Left ventricle myocardium inferior (tissue), 1 donor: ENCODE measurements at places on chromosomes 3 and 15. TPM values are rescaled to one million over a fixed set of nuclear protein-coding genes. Genes with fewer than 3 reads are reported as not detected.

GRCh38 chr15:84654689-84655453, 788 bp upstream of the WDR73 start:
- peak; percentile 81 for DNase-seq

The SCAPER gene
- total RNA-seq, result 42.6 TPM

DNA sequence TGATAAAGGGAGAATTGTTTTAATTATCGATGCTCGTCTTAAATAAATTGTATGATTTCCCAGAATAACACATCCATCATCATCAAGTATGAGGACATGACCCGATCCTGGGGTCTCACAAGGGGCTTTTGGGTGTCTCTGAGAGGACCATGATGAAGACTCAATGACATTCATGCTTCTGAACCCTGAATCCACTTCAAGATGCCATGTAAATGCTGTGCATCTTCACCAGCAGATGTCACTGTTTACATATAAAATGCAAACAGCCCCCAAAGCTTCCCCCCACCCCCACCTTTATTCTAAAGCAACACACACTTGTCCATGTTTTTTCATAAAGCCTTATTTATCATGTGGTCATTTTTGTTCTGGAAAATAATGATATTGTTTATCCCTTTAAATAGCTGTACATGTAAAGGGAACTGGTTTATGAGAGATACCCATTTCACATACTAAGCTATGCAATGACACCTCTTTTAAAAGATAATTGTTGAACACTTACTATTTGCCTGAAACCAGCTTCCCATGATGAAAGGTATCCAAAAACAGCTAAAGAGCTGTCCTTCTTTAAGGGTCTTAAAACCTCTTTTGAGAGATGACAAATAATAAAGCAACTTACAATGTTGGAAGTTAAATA, 69.7 kb upstream of the UBE3A start:
- DNase-seq, result no peak

The ISL2 gene
- total RNA-seq, result not detected

- DNase-seq, result no peak
Observed at GRCh38 chr3:165459111-165459510, 262.9 kb upstream of the SLITRK3 start.

The DNAH12 gene
- 0.16 TPM for total RNA-seq

DNA sequence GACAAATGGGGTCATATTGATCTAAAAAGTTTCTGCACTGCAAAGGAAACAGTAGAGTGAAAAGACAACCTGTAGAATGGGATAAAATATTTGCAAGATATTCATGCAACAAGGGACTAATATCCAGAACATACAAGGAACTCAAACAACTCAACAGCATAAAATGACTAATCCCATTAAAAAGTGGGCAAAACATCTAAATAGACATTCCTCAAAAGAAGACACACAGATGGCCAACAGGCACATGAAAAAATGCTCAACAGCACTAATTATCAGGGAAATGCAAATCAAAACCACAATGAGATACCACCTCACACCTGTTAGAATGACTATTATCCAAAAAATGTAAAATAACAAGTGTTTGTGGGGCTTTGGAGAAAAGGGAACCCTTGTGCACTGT, 8.8 kb downstream of the SLC12A8 start:
- DNase-seq, result no peak

- DNase-seq, result peak; percentile 0
Observed at GRCh38 chr3:126958638-126959085, 24.3 kb upstream of the PLXNA1 start.

GRCh38 chr15:85010386-85011159, 28.9 kb downstream of the PDE8A start:
- DNase-seq, result no peak
